ENCODE measurements at places on chromosomes 2 and 18.

DNA sequence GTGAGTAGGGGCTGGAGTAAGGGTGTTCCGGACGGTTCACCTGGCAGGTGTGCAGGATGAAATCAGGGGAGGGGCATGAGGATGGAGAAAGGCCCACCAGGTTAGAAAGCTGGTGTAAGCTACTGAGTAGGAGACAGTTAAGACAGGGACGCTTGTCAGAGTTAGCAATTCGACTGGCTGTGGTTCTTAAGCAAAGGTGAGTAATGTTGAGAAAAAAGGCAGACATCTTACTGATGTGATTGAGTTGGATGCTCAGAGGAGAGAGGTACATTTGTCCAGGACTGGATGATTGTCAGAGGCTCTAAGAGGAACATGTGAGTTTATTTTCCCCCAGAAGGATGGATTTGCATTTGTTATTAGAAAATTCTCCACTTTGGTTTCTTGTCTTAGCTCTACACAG, 90.5 kb upstream of the MGAT5 start:
- no peak for DNase-seq

- no peak for DNase-seq
Measured at GRCh38 chr2:141392517-141393213, 738.2 kb downstream of the LRP1B start.

GRCh38 chr18:36546876-36547275, 249.4 kb downstream of the FHOD3 start:
- DNase-seq: no peak

DNA sequence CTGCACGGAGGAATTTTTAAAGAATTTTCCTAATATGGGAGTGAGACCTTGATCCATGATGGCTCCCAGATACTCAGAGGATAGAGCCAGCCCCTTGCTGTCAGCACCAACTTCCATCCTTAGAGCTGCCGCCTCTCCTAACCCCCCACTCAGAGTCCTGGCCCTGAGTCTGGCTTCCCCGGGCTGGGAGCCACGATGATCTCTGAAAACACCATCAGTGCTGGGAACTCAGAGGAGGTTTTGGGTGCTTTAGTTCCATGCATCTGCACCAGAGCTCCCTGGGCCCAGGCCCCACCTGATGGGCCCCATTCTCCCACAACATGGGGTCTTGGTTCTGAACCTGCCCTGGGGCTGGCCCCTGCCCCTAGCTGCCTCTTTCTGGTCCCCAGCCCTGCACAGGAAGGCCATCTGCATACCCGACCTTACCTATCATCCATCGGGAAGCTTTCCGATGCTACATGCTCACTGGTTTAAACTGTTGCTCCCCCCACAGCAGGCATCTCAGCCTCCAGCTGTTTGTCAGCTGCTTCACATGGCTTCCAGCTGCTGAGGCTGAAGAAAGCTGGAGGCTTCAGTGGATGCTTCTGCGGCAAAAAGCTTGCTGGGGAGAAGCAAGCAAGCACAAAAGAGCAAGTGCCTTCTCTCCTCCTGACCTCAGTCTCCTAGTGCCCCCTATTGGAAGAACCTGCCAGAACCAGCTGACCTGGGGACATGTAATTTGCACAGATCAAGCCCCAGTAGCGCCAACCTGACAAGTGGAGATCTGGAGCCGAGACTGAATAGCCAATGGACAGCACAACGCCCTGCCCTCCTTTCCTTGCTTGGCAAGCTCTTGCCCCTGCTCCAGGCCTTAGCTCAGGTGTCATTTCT, 24.2 kb upstream of the RHOB start:
- DNase-seq: no peak

- no peak for DNase-seq
Measured at GRCh38 chr2:227025510-227025909, 138.5 kb downstream of the COL4A4 start.

DNA sequence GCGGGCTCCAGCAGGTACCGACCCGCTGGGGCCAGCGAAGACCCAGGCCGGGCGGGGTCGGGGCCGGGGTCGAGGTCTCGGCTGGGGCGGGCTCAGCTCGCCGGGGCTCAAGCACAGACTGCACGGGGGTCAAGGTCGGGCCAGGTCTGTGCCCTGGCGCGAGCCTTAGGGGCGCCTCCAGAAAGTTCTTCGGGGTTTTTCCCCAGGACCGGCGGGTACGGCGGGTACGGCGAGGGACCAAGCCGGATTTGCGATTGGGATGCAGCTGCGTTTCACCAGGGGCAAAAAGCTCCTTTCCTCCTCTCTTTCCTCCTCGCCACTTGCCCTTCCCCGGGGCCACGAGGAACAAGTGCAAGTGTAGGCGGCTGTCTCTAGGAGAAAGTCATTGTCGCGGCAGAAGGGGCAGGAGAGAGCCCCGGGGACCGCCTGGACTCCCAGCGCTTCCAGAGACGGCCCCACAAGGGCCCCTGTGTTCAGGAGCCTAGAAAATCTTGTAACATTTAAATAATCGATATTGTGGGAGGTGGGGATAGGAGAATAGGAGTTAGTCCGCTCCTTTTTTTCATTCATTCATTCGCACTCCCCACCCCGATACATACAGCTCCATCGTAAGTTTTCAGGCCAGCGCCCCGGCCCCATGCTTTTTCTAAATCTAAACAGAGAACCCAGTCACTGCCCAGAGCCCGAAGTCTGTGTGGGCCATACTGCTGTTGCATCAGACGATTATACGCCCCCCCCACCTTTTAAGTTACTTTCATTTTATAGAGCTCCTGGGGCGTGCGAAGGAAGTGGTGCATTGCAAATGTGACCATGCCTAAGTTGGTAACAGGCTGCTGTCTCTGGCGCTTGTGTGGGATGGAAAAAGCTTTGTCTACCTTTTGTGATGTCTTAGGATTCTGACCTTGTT, 679 bp downstream of the PMAIP1 start:
- peak; percentile 65 for DNase-seq

DNA sequence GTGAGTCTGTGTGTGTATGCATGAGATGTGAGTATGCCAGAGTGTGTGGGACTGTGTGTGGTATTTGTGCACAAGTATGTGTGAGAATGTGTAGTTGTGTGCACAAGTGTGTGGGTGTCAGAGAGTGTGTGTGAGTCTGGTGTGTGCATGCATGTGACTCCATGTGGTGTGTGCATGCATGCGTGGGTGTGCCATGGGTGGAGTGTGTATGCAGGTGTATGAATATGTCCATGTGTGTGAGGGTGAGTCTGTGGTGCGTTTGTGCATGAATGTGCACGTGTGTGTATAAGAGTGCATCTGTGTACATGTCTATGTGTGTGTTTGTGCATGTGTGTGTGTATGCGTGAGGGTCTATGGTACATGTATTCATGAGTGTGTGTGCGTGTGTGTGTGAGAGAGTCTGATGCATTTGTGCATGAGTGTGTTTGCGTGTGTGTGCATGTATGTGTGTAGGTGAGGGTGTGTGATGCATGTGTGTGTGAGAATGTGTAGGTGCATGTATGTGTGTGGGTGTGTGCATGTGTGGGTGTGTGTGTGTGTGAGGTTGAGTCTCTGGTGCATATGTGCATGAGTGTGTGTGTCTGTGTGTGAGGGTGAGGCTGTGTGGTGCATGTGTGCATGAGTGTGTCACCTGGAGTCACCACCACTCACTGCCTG, 226.8 kb downstream of the LDLRAD4 start:
- no peak for DNase-seq

GRCh38 chr2:174681099-174682006, 82.9 kb downstream of the CHRNA1 start:
- DNase-seq: no peak

DNA sequence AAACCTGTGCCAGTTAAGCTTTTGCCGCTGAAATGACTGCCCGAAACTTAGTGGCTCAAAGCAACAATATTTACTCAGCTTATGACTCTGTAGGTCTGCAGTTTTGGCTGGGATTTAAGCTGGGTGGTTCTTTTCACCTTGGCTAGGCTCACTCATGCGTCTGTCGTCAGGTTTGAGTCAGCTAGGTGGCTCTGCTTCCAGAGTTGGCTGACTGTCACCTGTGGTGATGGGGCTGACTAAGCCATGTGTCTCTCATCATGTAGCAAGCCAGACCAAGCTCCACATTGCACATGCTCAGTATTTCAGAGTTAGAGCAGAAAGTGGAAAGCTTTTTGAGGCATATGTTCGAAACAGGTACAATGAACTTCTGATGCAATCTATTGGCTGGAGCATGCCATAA, 354.8 kb downstream of the MEIS1 start:
- DNase-seq: no peak

GRCh38 chr2:97870396-97870843, 125.3 kb downstream of the TMEM131 start:
- DNase-seq: peak; percentile 43

GRCh38 chr18:45935591-45936335, 31.4 kb downstream of the EPG5 start:
- no peak for DNase-seq

- DNase-seq: no peak
Measured at GRCh38 chr18:51712821-51713220, 515.3 kb upstream of the MEX3C start.

GRCh38 chr18:32613821-32614220, 143.1 kb upstream of the GAREM1 start:
- DNase-seq: no peak

DNA sequence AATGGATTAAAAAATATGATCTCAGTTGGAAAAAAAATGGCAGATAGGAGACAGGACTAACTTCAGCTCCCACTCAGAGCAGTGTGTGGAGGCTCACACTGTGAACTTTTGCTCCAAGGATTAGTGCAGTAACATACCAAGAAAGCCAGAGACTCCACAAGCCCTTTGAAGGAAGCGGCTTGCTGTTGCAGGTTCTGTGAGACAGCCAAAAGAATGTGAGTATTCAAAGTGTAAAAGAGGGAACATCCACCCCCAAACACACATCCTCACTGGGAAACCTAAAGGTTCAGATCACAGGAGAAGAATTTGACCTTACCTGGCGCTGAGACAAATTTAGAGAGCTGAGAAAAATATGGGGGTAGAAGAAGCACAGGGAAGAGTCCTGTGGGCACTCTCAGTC, 77.5 kb downstream of the FAM171B start:
- DNase-seq: no peak

GRCh38 chr18:49368161-49368875, 92.1 kb downstream of the DYM start:
- DNase-seq: no peak

DNA sequence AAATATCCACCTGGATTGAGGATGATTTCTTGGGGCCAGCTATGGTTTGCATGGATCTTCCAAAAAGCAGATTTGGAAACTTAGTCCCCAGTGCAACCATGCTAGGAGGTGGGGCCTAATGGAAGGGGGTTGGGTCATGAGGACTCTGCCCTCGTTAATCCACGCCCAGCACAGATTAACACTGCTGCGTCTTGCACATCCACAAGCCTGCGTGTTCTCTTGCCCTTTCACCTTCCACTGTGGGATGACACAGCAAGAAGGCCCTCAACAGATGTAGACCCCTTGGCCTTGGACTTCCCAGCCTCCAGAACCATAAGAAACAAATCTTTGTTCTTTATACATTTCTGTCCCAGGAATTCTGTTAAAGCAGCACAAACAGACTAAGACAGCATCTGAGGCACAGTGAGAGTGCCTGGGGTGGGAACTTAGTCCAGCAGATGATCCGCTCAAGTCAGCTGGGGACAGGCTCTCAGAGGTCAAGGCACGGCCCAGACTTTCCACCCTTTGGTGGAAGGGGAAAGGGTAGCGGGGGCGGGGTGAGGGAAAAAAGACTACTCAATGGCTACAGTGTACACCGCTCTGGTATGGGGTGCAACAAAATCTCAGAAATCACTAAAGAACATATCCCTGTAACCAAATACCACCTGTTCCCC, 2.4 kb downstream of the RAB17 start:
- no peak for DNase-seq

DNA sequence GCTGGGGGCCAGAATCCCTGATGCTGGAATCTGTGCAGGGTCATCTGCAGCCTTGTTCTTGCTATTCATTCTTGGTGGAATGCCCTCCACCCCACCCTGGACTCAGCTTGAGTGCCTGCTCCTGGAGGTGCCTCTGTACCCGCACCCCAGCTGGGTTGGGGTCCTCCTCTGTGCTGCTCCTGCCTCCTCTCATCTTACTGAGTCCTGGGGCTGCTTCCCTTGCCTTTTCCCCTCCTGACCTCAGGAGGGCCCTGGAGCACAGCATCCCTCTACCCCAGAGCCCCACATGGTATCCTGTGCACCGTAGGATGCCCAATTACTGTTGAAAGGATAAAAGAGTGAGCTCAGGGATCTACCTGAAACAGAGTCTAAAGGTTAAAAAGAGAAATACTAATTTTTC, 81.6 kb downstream of the CIB4 start:
- no peak for DNase-seq

- DNase-seq: peak; percentile 58
Measured at GRCh38 chr2:201260302-201260800, at the start of gene CASP8. Gene CASP8, plus strand, starts transcription at chr2:201260536. Its CDS starts 5,951 bp downstream, at chr2:201266487.

DNA sequence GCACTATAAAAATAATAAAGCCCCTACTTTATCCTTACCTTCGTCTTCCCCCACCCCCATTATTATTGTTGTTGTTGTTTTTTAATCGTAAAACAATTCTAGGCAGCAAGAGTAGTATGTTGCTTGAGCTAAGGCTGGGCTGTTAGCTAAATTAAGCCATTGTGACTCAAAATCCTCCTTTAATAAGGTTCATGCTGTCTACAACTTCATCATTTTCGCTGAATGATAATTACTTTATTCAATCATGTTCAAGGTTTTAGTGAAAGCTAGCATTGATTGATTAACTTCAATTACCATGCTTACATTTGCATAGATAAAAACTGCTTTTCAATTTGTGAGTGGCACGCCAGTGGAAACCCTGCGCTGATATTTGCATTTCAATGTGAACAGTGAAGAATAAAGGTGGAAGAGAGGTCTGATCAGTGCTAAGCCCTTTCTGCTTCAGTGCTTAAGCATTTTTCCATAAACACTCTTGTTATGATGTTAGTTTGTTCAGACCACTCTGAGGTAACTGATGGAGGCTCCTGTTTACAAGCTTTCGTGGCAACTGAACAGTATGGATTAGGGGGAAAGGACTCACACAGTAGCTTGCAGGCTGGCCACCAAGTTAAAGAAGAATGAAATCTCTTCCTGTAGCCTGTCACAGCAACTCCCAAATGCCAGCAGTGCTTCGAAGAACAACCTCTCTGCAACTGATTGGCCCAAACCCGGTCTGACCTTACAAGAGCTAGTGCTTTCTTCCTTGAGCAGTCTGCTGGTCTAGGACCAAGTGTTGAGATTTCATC, 156.8 kb downstream of the GPD2 start:
- DNase-seq: no peak

DNA sequence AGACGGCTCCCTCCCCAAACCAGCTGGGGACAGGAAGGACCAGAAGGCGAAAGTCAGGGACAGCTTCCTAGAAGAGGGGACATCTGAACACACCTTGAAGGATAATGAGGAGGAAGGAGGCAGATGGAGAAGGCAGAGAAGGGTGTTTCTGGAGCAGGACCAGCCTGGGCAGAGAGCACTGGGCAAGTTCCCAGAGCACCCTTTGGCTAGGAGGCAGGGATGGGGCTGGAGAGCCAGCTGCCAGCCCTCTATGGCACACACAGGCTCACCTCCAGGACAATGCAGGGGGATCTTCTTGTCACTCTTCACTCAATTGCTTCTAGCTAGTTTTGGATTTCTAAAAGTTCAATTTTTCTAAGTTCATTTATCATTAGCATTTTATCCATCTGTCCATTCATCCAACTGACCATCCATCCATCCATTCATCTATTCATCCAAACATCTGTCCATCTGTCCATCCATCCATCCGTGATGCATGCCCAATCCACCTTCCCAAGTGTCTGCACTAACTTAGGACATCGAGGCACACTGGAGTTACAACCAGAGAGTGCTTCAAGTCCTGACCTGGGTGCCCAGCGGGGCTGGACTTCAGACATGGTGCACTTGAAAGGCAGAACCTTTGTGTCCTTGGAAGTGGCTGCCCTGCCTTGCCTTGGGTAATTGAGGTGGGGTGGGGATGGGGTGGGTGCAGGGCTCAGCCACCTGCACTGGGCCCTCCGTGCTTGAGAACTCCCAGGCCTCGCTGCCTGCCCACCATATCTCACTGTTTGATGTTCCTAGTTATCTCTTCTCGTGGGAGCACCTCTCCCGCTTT, 42.5 kb downstream of the INHBB start:
- no peak for DNase-seq
